ENCODE measurements at places on chromosomes 3 and 15.
A peak's percentile ranks its signal among the peaks of the same experiment; 100 is the strongest.

DNA sequence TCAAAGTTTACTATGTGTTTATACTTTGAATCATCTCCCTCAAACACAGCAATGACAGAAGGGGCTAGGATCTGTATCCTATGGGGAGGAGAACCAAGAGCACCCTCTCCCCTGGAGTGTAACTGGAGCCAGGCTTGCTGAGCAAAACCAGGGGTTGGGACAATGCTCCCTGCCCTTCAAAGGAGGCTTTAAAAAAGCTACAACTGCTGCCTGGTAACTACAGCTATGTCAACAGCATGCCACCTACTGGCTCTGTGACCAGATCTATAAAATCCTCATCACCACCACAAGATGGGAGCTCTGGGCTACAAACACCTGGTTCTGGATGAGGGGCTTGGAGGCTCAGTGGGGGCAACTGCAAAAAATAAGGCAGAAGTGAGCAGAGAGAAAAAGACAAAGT, 61.9 kb downstream of the ANO10 start:
- no peak for DNase-seq

DNA sequence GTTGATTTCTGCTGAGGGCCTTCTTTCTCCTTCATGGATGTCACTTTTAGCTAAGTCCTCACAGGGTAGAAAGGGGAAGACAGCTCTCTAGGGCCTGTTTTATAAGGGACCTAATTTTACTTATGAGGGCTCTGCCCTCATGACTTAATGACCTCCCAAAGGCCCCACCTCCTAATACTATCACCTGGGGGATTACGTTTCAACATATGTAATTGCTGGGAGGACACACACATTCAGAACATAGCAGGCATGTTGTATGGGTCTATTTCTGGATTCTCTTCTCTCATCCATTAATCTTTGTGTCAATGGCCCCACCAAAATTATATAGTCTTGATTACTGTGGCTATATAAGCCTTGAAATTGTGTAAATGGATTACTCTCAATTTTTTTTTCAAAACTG, 255.0 kb downstream of the CLSTN2 start:
- no peak for DNase-seq

- DNase-seq: no peak
These were observed 856.2 kb downstream of the AGBL1 start for GRCh38 chr15:86935841-86936240.

GRCh38 chr3:49903451-49904424, at the start of gene MST1R:
Gene MST1R (minus strand): TSS chr3:49903873. CDS start chr3:49903609, 264 bp downstream.
- peak; percentile 55 for DNase-seq

DNA sequence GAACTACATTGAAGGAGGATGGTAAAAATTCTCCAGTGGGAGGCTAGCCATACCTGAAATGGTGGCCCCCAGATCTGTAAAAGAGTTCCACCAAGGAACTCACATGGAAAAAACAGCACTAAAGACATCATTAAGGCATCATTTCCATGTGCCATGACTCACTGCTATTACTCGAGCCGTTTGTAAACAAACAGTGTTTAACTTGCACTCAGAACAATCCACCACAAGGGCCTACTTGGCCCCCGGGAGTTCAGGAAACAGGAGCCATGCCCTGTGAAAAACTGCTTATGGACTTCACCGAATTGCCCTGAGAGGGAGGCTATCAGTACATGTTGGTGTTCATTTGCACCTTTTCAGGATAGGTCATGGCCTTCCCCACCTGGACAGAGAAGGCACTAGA, 18.2 kb downstream of the CCR4 start:
- no peak for DNase-seq

DNA sequence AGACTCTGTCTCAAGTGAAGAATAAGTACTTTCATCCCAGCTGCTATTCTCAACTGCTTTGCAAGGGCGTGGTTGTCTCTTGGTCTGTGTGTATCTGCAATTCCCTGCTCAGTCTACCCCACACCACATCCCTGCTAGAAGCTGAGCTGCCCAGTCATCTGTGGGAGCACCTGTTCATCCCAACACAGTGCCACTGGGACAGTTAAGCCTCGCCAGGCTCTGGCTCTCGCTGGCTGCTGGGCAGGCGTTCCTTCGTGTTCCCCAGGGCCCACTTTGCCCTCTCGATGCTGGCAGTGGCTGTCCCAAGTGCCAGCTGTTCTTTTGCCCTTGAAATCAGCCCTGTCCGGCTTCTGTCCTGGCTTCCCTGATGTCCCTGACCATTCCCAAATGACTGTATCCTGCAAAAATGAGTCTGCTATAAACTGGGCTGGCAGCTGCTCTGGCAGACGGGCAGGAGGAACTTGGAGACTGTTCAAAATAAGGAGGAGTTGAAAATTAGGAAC, 91.6 kb upstream of the KLHL25 start:
- DNase-seq: no peak

DNA sequence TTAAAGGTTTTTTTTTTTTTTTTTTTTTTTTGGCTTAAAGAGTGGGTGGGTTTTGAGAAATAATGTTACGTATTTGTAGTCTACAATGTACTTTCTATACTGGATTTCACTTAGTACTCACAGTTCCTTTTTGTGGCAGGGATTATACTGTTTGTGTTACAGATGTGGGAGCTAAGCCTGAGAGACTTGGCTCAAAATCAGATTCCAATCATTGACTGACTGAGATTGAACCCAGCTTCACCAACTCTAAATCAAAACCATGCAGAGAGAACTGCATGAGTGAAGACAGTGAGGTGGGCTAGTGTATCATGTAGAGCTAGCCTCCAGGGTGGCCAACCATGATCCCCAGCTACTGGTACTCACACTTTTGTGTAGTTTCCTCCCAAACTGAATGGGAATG, 68.0 kb downstream of the TMEM108 start:
- no peak for DNase-seq

DNA sequence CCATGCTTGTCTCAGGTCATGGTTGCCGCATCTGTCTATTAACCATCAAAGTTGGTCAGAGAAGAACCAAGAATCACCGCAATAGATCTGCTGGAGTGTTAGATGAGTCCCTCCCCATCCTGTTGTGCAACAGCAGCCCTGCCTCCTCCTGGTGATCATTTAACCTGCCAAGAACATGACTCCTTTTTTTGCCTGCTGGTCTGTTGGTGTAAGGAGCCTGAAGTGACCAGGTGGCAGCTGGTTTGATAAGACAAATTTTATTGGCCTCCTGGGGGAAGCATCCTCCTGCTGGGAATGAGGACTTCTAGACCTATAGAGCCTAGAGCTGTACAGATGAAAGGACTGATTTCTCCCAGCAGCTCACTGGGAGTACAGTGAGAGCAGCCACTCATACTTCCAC, 43.5 kb upstream of the RAF1 start:
- no peak for DNase-seq

DNA sequence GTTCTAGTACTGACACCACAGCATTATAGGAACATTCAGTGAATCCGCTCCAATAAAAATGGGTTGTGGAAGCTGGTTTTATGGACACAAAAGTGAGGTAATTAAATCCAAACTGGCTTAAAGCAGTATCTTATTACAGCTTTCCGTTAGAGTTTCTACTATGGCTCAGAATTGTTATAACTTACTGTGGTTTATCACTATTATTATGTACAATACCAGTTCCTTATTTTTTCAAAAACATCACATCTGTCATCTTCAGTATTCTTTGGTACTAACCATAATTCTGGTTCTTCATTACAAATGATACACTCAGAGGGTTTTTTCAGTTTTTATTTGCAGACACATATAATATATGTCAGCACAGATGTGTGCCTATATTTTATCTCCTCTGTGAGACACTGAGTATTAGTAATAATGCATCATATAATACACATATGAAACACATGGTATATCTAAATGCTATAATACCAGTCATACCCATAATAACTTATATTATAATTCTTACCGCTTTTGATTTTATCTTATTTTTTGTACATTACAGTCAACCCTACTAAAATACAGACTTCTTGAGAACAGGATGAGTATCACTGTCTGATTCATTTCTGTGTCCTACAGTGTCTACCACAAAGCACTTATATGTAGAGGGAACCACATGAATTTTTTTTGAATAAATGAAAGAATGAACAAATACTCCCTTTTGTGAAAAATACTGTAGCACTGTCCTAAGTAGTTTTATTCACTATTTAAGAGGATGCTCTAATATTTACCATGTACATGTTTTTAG, 39.0 kb downstream of the CMSS1 start:
- no peak for DNase-seq

- no peak for DNase-seq
These were observed 53.2 kb upstream of the FSTL1 start for GRCh38 chr3:120503727-120504616.

DNA sequence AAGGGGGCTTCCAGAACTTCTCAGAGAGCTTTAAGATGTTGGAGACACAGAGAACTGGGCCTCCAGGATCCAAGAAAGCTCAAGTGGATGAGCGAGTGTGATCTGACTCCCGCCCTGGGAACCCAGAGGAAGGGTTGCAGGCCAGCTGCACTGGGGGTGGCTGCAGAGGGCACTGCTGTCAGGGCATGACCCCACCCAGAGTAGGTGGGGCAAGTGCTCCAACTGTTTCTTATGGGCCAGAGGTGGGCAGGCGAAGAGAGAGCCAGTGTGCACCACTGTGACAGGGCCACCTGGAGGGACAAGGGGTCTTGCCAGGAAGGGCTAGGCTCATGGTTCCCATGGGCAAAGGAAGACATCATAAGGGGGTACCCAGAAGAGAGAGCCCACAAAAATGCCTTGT, 48.8 kb downstream of the EXOG start:
- DNase-seq: no peak

DNA sequence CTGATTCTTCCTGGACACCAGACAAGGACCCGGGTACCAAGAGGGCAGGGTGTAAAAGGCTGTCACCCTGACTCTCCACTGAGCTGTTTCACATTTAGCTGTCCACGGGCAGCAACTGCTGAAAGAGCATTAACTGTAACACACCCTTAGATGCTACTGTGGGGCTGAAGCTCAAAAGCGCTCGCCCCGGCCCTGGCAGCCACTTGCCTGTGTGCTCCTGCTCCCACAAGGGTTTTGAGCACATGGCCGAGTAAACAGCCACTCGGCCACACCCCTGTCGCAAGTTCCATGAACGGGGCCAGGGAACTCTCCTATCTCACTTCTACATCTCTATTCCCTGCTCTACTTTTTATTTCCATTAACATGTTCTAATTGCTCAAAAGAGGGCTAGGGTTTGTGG, 421.7 kb downstream of the TUSC7 start:
- DNase-seq: no peak

DNA sequence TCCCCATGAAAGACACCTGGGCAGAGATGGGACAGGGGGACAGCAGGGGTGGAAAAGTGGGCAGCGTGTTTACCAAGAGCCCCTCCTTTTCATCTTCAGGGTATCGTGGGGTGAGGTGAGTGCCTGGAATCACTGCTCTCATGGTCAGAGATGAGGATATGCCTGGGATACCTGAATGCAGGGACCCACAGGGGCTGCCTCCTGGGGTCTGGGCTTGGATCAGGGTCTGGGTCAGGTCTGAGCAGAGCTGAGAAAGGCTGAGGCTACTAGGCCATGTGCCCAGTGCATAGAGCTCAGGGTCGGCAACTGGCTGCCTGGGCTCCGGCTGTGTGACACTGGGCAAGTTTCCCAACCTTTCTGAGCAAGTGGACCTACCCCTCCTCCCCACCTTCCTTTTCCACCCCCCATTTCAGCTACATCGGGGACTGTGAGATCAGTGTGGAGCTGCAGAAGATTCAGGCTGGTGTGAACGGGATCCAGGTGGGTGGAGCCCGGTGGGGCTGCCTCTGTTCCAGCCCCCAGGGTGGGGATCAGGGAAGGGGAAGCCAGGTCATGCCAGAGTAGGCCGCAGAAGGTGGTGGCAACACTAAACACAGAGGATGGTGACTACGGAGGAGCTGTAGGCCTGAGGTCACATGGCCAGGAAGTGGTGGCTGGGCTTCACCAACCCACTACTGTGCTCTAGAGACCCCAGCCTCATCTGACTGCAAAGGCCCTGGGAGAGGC, 24.5 kb downstream of the ESYT3 start:
- no peak for DNase-seq

DNA sequence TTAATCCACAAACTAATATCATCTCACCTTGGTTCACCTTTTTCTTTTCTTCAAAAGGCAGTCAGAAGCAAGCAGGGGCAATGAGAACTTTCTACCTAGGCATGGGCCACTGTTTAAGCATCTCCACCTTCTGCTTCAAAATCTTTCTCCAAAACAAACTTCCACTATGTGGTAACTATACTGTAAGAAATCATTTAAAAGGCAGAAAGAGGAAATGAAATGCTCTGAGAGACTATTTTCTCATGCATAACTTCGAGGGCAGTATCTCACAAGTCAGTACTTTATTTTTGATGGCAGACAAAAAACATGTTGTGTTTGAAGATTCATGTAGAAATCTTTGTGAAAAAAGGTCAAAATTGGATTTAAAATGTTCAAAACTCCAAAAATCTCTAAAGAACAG, 419.7 kb downstream of the ZBTB20 start:
- DNase-seq: no peak

DNA sequence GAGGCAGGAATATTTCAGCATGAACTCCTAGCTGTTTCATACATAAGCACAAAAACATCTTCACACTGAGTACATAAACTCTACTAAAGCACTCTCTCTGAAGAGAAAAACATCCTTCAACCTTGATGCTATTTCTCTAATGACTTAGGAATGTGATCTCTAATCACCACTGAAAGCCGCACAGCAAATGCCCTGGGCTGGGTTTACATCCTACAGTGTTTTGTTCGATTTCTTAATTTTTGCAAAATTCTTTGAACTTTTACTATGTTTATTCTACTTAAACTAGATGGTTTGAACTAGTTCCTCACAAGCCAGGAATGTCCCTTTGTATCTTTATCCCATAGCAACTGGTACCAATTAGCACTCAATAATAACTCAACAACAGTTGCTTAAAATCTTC, 130.9 kb upstream of the ABI3BP start:
- no peak for DNase-seq

GRCh38 chr3:134601539-134602439, 49.0 kb downstream of the KY start:
- DNase-seq: no peak

DNA sequence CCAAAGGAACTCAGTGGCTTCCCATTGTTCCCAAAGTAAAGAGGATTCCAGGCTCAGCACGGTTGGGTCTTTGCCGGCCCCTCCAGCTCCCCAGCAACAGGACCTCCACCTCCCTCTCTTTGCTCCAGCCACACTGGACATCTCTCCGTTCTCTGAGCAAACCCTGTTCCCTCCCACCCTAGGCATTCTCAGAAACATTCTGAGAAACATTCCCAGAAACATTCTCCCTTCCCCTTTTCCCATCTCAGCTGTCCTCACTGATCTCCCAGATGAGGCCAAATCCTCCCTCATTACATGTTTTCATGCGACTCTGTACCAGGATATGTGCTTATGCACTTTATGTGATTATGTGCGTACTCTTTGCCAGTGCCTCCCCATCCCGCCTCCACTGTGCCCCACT, 14.1 kb downstream of the CCDC33 start:
- no peak for DNase-seq

DNA sequence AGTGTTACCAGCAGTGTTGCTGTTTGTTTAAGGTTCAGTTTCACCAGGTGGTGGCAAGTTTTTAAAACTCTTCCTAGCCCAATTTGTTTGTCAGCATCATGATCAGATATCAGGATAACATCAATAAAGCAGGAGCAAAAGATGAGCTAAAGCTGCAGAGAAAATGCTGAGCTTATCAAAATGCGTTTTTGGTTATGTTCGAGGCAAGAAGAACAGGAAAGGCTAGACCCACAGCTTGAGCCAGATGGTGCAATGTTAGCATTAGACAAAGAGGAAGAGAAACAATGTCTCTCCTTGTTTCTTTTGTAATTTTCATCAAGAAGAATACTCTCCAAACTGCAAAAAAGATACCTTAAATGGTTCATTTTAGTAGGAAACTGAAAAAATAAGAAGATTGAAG, 66.2 kb downstream of the THRB start:
- no peak for DNase-seq

- no peak for DNase-seq
These were observed 55.7 kb downstream of the PCCB start for GRCh38 chr3:136305879-136306278.

GRCh38 chr3:192804502-192804901, 77.2 kb upstream of the FGF12 start:
- no peak for DNase-seq
